ENCODE measurements at places on chromosomes 12 and 14. TPM values are rescaled to one million over a fixed set of nuclear protein-coding genes. Genes with fewer than 3 reads are reported as not detected.

Gene CCDC196
- total RNA-seq, result not detected

Gene B4GALNT3
- 28.8 TPM for total RNA-seq

Gene CCDC38
- 0.40 TPM for total RNA-seq

Gene EEF1AKMT3
- total RNA-seq, result 11.8 TPM

Gene TMPO
- 54.5 TPM for total RNA-seq

Gene GNG2
- 180 TPM for total RNA-seq

Gene ATXN7L3B
- total RNA-seq, result 22.7 TPM

Gene GOLGA3
- total RNA-seq, result 60.6 TPM

Gene ALX1
- 0.22 TPM for total RNA-seq

Gene NGB
- not detected for total RNA-seq

Gene SPTB
- total RNA-seq, result 14.8 TPM

Gene OTOGL
- total RNA-seq, result 0.22 TPM

Gene TTC8
- total RNA-seq, result 28.1 TPM

Gene IQSEC3
- total RNA-seq, result 6.8 TPM

Gene PIWIL1
- total RNA-seq, result not detected

Gene JPH4
- total RNA-seq, result 0.85 TPM

Gene PLCZ1
- total RNA-seq, result not detected

Gene KCNC2
- total RNA-seq, result not detected

Gene METAP2
- total RNA-seq, result 65.8 TPM

Gene MYO1H
- not detected for total RNA-seq

Gene VDR
- 1.9 TPM for total RNA-seq

Gene OAS2
- 8.4 TPM for total RNA-seq

Gene RILPL1
- 24.7 TPM for total RNA-seq

Gene LRCOL1
- total RNA-seq, result not detected

Gene HELB
- total RNA-seq, result 8.7 TPM

Gene KCNA5
- 0.45 TPM for total RNA-seq

Gene PPFIA2
- total RNA-seq, result 29.5 TPM

Gene KRT72
- total RNA-seq, result 0.18 TPM

Gene PCED1B
- 5.0 TPM for total RNA-seq

Data from sciatic nerve (tissue), 2 donors.